ENCODE measurements at places on chromosomes 16 and 17. TPM values are rescaled to one million over a fixed set of nuclear protein-coding genes. Genes with fewer than 3 reads are reported as not detected.

Gene GALR2
- total RNA-seq, result not detected

Gene OTOP2
- total RNA-seq, result not detected

DNA sequence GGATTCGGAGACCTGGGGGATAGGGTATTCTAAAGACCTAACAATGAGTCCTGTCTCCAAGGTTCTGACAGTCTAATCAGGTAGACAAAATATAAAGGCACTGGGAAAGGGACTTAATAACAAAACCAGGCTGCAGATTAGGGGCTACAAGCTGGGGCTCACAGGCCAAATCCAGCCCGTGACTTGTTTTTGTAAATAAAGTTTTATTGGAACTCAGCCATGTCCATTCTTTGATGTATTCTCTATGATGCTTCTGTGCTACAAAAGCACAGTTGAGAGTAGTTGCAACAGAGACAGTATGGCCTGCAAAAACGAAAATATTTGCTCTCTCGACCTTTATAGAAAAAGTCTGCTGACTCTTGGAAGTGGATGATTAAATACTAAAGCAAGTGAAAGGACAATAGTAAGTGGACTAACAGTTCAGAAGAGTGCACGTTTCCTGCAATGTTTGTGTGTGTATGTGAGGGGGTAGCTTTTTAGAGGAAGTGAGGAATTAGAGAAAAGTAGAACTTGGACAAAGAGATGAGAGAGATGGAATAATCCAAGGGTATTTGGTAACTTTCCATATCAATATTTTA, 115.4 kb upstream of the ZFHX3 start:
- no peak for DNase-seq

GRCh38 chr17:31743797-31744196, 115.2 kb downstream of the COPRS start:
- no peak for DNase-seq

DNA sequence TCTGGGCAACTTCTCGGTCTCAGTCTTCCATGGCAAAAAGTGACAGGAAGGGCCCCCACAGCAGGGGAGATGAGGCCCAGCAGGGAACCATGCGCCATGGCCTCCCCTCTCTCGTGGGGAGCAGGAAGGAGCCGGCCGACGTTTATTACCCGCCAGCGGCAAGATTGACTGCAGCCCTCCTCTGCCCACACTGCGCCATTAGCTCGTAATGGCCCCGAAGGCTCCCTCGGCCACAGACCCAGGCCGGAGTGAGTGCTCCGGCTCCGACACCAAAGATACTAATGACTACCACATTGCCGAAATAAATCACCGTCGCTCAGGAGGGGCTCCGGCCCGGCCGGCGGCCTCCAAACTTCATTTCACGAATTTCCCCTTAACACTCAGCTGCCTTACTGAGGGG, 226.9 kb downstream of the C16orf78 start:
- no peak for DNase-seq

DNA sequence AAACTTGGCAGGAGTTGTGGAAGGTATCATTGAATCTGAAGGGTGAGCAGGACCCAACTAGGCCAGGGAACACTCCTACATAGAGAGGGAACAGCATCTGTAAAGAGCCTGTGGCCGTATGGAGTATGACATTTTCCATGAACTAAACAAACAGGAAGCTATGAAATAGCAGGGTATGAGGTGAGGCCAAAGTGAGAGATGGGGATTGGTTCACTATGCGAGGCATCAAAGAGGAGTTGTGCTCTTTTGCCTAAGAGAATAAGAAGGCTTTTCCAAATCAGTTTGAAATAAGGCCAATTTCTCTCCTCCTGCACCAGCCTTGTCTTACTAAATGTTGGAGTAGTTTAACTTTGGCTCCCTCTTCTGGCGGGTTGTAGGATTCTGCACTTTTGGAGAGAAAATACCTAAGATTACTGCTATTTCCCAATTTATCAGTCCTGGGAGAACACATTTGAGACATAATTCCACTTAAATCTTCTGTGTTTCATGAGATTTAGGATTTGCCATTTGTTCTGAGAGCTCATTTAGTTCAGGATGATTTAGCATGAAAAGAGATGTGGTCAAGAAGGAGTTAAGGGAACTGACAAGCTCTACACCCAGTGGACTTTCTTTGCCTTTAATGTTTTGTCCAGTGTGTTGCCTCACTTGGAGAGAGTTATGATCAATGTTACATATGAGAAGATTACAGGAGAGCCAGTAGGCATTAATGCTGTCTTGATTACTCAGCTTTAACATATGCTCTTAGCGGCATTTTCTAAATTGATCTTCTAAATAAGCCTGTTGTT, 55.4 kb downstream of the TNRC6C start:
- DNase-seq, result no peak

- DNase-seq, result no peak
Observed at GRCh38 chr16:6016530-6017184, 919.1 kb upstream of the EEF2KMT start.

- DNase-seq, result no peak
Observed at GRCh38 chr17:34445101-34445500, 82.1 kb upstream of the CCL1 start.

- no peak for DNase-seq
Observed at GRCh38 chr17:14733376-14733775, 432.5 kb downstream of the HS3ST3B1 start.
